ENCODE measurements at places on chromosomes 6 and 20. TPM values are rescaled to one million over a fixed set of nuclear protein-coding genes. Genes with fewer than 3 reads are reported as not detected.

DNA sequence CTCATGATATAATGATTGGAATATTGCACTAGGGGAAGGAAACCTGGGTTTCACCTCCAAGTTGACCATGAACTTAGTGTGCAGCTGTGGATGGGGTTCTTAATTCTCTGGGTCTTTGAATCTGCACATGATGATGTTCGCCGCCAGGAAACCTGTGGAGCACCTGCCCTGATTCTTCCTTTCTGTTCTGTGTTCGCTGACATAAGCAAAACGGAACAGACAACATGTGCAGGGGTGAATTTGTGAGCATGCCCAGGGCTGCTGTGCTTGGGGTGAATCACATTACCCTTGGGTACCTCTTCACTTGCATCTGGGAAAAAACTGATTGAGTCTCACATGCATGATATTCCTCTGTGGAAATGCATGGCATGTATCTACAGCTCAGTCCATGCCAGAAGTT is 48.8 kb downstream of the CAP2 start:
- no peak overlapping the region for H3K4me3 ChIP-seq
- H3K36me3 ChIP-seq: no peaks in the 10 kb centered on the region
- no peak overlapping the region for H3K27ac ChIP-seq
- H3K4me1 ChIP-seq: no peaks in the 10 kb centered on the region
- H3K27me3 ChIP-seq: no peaks in the 10 kb centered on the region
- DNase-seq: no peak

DNA sequence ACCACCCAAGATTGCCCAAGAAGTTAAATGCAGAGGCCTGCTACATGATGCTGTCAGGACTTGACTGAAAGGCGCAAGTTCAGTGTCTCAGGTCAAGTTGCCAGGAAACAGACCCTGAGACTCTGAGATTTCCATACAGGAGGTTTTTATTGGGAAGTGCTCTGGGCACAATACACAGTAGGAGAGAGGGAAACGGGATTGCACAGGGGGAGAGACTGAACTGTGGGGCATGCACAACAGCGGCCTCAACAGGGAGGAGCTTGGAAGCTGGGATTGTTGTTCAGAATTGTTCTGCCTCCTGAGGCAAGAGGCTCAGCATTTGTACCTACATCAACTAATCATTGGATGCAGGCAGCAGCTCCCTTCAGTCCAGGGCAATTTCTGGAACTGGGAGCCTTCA is 6.7 kb downstream of the STX11 start:
- H3K27me3 ChIP-seq: no peaks in the 10 kb centered on the region
- no peak for DNase-seq
- H3K27ac ChIP-seq: no peak overlapping the region
- H3K4me3 ChIP-seq: no peak overlapping the region
- no peaks in the 10 kb centered on the region for H3K36me3 ChIP-seq

- H3K27me3 ChIP-seq: no peaks in the 10 kb centered on the region
- H3K4me1 ChIP-seq: no peaks in the 10 kb centered on the region
- H3K36me3 ChIP-seq: no peaks in the 10 kb centered on the region
- no peak overlapping the region for H3K27ac ChIP-seq
- no peak for DNase-seq
Observed at GRCh38 chr20:57849121-57849520, 139.3 kb upstream of the PMEPA1 start.

- no peak overlapping the region for H3K27ac ChIP-seq
- H3K4me1 ChIP-seq: no peaks in the 10 kb centered on the region
- no peaks in the 10 kb centered on the region for H3K36me3 ChIP-seq
- no peaks in the 10 kb centered on the region for H3K27me3 ChIP-seq
Observed at GRCh38 chr6:107400616-107401147, 58.7 kb downstream of the PDSS2 start.

DNA sequence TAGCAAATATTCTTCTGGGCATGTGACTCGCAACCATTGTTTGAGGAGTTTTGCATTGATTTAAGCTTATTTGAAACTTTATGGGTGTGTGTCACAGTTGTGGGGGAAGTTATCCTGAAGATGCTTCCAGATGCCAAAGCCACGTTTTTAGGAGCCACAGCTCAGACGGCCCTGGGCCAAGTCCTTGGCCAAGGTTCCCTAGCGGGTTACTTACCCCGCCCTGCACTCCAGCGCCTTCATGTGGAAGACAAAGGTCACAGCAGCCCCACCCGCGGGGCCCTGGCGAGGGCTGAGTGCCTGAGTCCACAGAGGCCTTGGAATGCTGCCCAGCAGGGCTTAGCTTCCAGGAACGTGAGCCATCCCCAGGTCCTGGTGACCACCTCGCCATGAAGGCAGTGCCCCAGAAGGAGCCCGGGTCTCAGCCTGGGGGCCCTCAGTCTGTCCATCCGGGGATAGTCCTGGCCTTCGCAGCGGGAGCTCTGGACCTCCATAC is 308.3 kb downstream of the CDH4 start:
- no peaks in the 10 kb centered on the region for H3K27me3 ChIP-seq
- DNase-seq: no peak
- H3K36me3 ChIP-seq: no peaks in the 10 kb centered on the region
- no peak overlapping the region for H3K4me3 ChIP-seq

DNA sequence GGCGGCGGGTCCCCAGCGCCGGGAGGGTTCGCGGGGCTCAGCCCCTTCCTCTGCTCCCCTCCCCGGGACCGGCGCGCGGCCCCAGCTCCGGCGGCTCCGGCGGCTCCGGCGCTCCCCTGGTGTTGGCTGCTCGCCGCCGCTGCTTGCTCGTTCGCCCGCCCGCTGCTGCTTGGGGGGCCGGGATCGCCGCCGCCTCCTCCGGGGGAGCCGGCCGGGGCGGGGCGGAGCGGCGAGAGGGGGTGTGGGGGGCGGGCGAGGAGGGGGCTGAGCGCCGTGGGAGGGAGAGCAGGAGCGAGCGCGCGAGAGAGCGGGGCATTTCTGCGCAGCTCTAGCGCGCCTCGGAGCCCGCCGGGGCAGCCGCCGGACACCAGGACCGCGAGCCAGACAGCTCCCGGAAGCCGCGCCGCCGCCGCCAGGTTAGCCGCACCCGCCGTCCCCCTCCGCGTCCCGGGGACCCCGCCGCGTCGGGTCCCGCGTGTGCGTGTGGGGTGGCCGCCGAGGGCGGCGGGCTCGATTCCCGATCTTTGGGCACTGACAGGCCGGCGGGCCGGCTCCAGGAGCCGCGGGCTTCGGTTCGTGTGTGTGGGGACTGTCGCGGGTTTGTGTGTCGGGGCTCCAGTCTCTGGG is 62.0 kb upstream of the EPB41L1 start:
- H3K4me3 ChIP-seq: peak overlapping the region; percentile 49
- no peak for DNase-seq
- H3K27ac ChIP-seq: peak overlapping the region; percentile 75
- no peaks in the 10 kb centered on the region for H3K36me3 ChIP-seq
- no peaks in the 10 kb centered on the region for H3K4me1 ChIP-seq
- H3K27me3 ChIP-seq: peaks cover 13% of the 10 kb centered on the region

GRCh38 chr6:40930555-40930954 is 108.5 kb downstream of the UNC5CL start:
- no peak overlapping the region for H3K27ac ChIP-seq
- H3K4me3 ChIP-seq: no peak overlapping the region
- H3K4me1 ChIP-seq: no peaks in the 10 kb centered on the region
- DNase-seq: no peak
- no peaks in the 10 kb centered on the region for H3K27me3 ChIP-seq
- no peaks in the 10 kb centered on the region for H3K36me3 ChIP-seq

DNA sequence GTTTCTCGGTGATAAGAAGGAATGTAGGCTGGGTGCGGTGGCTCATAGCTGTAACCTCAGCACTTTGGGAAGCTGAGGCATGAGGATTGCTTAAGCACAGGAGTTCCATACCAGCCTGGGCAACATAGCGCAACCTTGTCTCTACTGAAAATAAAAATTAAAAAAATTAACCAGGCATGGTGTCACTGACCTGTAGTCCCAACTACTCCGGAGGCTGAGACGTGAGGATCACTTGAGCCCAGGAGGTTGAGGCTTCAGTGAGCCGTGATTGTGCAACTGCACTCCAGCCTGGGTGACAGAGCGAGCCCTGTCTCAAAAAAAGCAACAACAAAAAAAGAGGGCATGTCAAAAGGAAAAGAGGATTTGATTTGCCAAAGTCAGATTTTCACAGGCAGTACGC is 3.9 kb downstream of the NEU1 start:
- H3K27ac ChIP-seq: no peak overlapping the region
- H3K27me3 ChIP-seq: no peaks in the 10 kb centered on the region
- H3K36me3 ChIP-seq: peaks cover 47% of the 10 kb centered on the region
- DNase-seq: no peak
- peaks cover 14% of the 10 kb centered on the region for H3K4me1 ChIP-seq

GRCh38 chr20:60008130-60008808 is 50.0 kb downstream of the CDH26 start:
- H3K27me3 ChIP-seq: no peaks in the 10 kb centered on the region
- DNase-seq: no peak
- H3K4me3 ChIP-seq: no peak overlapping the region
- H3K4me1 ChIP-seq: no peaks in the 10 kb centered on the region

GRCh38 chr6:56999049-56999448 is 44.1 kb downstream of the BEND6 start:
- H3K4me1 ChIP-seq: no peaks in the 10 kb centered on the region
- no peak overlapping the region for H3K27ac ChIP-seq
- H3K36me3 ChIP-seq: peaks cover 10% of the 10 kb centered on the region
- no peak for DNase-seq

DNA sequence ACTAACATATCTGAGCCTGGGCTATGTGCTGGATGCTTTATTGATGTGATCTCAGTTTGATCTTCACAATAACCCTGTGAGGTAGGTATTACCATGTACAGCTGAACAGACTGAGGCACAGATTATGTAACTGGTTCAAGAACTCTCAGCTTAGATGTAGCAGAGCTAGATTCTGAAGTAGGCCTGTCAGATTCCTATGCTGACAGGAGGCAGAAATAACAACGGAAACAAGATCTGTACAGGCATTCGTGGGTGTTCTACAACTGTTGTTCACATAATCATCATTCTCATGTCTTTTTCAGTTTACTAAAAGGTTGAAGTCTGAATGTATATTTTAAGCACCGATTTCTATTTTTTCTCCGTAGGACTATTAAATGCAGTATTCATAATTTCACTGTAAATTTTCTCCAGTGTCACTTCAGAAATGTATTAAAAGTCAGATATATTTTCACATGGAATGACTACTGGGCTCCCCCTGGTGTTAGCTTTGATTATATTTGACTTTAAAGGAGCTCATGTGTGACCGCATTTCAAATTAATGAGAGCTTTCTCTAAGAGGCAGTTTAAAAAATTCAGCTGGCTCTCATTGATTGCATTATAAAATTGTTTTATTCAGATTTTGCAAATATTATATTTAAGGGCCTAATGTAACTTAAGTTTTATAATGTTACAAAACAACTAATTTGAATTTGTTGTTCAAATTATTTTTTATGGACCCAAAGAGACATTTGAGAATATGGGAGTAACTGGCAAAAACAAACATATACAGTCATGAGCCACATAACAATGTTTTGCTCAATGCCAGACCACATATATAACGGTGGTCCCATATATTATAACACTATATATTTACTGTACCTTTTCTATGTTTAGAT is 36.4 kb upstream of the SLC17A4 start:
- H3K36me3 ChIP-seq: no peaks in the 10 kb centered on the region
- no peak overlapping the region for H3K4me3 ChIP-seq
- DNase-seq: peak; percentile 46

DNA sequence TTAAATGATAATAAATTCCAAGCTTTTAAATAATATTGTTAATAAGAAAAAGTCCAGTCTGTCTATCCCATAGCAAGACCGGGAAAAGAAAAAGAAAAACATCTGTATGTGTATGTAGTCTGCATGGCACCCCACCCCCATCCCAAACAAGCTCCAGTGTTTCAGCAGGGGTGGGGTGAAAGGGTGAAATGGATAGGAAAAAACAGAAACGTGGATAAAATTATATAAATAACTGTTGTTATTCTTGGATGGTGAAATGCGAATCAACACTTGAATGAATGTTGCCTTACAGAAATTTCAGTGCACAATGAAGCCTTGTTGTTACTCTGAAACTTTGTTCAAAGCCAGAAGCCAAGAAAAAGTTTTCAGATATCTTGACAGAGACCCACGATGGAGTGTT is 31.4 kb downstream of the HAO1 start:
- no peaks in the 10 kb centered on the region for H3K36me3 ChIP-seq
- H3K27ac ChIP-seq: no peak overlapping the region
- no peak for DNase-seq
- H3K27me3 ChIP-seq: peaks cover 3% of the 10 kb centered on the region
- no peaks in the 10 kb centered on the region for H3K4me1 ChIP-seq

DNA sequence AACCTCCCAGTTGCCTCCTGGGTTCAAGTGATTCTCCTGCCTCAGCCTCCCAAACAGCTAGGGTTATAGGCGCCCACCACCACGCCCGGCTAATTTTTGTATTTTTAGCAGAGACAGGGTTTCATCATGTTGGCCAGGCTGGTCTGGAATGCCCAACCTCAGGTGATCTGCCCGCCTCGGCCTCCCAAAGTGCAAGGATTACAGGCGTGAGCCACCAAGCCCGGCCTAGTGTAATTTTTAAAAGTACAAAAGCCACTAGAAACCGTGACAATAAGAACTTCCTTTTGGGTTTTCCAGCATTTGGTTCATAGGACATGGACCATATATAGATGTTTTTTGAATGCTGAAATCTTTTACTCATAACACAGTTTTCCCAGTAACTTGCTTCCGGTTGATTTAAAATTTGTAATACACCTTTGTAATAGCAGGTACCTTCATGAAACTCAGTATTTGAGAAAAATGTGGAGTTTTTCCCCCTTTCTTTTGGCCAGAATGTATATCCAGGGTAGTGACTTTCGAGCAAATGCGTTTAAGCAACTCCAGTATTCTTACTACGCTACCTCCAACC is 467 bp downstream of the PXT1 start:
- H3K4me1 ChIP-seq: peaks cover 51% of the 10 kb centered on the region
- no peaks in the 10 kb centered on the region for H3K36me3 ChIP-seq
- no peak for DNase-seq
- peak overlapping the region; percentile 95 for H3K27ac ChIP-seq
- peak overlapping the region; percentile 89 for H3K4me3 ChIP-seq
- no peaks in the 10 kb centered on the region for H3K27me3 ChIP-seq

DNA sequence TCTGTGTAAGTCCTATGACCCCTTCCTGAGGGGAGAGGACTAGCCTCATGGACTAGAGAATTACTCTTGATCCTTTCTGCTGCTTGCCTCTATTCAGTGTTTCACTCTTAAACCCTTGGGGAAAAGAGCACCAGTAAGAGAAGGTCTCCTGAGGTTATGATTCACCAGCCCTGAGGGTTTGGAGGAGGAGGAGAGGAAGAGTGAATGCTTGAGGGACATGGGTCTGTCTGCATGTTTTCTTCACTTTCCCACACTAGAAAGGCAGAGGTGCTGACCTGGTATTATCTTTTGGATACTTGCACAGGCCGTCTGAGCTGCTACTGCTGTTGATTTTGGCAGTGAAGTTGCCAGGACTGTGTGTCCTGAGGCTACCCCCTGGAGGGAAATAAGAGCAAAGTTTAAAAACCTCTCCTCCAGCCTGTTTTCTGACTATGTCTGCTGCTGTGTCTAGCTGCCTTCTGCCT is 78.3 kb downstream of the CD109 start:
- peak; percentile 40 for DNase-seq
- peaks cover 4% of the 10 kb centered on the region for H3K36me3 ChIP-seq
- no peak overlapping the region for H3K27ac ChIP-seq
- no peak overlapping the region for H3K4me3 ChIP-seq

- H3K27me3 ChIP-seq: no peaks in the 10 kb centered on the region
- no peaks in the 10 kb centered on the region for H3K4me1 ChIP-seq
Observed at GRCh38 chr20:58868795-58869194, 16.3 kb downstream of the GNAS start.

ELOVL2 gene
- total RNA-seq: 1.5 TPM

HEY2 gene
- 3.3 TPM for total RNA-seq

HRH3 gene
- total RNA-seq: not detected

SLC26A8 gene
- total RNA-seq: 1.1 TPM

NOTCH4 gene
- 37.8 TPM for total RNA-seq

TCF19 gene
- total RNA-seq: 3.9 TPM

FAXC gene
- under 0.01 TPM for total RNA-seq

CCN6 gene
- total RNA-seq: 0.39 TPM
